GM10248 (cell line): ENCODE measurements at places on chromosomes 16 and 17.

DNA sequence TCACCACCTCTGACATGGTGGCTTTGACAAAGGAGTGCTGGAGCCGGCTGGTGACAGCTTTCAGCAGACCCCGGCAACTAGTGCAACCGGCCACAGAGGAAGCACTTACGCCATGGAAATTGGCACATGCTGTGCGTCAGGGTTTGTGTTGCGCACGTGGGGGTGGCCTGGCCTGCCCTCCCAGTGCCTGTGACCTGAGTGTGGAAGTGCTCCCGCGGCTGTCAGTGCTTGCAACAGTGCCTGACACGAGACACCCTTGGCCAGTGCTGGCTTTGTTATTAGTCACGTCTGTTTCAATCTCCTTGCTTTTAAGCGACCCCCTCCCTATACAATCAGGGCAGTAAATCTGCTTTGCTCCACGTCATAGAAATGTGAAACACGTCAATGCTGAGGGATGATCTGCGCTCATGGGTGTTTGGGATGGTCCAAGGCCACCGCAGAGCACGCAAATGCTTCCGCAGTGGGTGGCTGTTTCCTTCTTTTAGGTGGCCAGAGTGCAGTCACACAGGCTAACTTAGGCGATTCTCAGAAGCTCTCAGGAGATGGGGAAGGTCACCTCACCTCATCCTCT lies 64.3 kb downstream of the PGS1 start:
- no peak for DNase-seq

DNA sequence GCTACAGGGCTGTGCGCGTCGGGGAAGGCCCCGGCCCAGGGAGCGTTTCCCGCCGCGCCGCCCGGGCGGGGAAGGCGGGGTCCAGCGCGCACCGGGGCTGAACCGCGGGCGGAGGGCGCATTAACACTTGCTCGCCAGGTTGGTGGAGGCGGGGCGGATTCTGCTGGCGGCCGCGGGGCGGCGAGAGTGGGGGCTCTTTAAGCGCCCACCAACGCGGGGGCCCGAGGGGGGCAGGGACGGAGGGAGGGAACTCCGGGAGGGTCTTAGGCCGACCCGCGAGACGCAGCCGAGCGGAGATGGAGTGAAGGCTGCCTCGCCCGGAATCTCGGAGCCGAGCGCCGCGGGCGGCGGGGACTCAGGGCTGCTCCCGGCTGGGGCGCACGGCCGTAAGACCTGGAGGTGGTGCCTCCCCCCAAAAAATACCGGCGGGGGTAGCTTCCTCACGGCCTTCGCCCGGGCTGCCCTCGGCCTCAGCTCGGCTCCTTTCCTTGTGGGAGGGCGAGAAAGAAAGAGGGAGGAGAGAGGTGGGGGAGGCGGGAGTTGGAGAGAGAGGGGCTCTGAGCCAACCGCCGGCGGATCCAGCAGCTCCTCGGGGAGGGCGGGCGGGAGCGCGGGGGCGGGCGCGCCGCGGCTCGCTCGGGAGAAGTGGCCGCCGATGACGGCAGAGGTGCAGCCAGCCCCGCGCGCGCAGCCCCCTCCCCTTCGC lies 415 bp upstream of the FOXF1 start:
- no peak for DNase-seq

DNA sequence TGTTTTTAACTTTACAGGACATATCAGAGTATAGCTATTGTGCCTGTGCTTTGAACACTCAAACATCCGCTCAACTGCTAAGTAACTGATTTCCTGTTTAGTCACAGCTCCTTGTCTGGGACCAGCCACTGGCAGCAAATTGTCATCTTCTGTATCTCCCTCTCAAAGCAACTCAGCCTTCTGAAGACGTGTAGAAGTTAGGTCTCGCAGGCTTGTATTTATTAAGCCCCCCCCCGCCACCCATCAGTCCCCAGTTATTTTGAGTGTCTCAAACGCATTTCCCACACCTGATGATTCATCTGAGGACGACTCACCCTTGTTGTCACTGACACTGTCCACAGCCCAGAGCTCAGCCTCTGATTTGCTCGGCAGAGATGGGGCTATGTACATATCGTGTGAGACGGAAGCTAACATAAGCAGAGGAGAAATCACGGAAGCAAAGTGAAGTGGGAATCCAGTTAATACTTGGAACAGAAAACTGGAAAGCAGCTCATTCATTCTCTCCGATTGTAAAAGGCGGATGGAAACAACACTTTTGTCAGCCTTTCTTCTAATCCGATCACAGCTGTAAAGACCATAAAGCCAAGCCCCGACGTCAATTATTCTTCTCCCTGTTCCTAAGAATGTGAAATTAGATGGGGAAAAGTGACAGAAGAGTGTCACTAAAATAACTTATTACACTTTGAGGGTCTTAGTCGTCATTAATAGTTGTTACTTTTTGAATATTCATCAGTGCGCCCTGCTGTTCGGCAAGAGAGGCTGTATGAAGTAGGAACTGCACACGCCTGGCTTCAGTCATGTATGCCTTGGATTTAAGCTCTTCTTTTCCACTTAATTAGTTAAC lies 64.2 kb downstream of the PITPNC1 start:
- peak; percentile 31 for DNase-seq

DNA sequence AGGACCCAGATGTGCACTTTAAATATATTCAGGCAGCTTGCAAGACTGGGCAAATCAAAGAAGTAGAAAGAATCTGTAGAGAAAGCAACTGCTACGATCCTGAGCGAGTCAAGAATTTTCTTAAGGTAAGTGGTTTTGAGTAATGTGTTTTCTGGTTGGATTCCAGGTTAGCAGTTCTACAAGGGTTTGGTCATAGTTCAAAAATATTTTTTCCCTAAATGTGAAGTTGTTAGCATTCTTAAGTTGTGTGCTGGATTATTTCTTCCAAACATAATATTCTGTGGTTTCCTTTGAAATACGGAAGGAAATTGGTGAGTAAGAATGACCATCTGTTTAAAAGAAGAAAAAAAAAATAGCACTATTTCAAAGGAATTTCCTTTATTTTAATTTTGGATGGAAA lies 38.4 kb downstream of the PTRH2 start:
- DNase-seq, result no peak

DNA sequence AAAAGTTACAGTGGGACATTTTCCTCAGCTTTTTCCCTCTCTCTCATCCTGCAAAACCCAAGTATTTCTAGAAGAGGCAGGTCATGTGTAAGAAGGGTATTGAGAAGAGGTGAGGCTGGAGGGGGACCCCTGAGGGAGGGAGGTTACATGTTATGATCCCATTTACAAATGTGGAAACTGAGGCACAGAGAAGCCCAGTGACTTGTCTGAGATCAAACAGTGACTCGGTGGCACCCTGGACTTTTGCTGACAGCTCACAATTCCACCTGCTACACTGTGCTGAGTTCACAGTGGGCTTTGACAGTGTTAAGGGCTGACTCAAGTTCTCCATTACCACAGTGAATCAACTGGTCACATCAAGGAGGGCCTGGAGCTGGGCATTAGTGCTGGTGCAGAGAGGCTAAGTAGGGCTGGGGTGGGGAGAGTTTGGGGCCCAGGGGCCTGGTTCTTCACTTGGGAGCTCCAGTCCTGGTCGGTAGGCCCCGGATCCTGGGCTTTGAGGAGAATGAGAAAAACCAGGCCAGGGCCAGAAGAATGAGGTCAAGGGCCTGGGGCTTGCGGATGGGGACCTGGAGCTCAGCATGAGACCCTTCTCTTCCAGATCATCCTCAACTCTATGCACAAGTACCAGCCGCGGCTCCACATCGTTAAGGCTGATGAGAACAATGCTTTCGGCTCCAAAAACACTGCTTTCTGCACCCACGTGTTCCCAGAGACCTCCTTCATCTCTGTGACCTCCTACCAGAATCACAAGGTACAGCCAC lies 26.0 kb downstream of the TBX4 start:
- no peak for DNase-seq

- no peak for DNase-seq
Measured at GRCh38 chr16:79247386-79247785, 353.2 kb downstream of the MAF start.
